ENCODE measurements at places on chromosomes 7 and 10.

GRCh38 chr10:95332666-95333249 lies 42.0 kb upstream of the PDLIM1 start:
- no peak for DNase-seq

GRCh38 chr7:67918158-67918557 lies 921.5 kb downstream of the TYW1 start:
- DNase-seq, result no peak

- no peak for DNase-seq
These were observed 103.1 kb downstream of the KLF6 start for GRCh38 chr10:3681642-3682554.

GRCh38 chr7:86947929-86948328 lies 111.5 kb downstream of the ELAPOR2 start:
- DNase-seq, result no peak

GRCh38 chr7:107889992-107890391 lies 991 bp upstream of the DLD start:
- DNase-seq, result no peak

DNA sequence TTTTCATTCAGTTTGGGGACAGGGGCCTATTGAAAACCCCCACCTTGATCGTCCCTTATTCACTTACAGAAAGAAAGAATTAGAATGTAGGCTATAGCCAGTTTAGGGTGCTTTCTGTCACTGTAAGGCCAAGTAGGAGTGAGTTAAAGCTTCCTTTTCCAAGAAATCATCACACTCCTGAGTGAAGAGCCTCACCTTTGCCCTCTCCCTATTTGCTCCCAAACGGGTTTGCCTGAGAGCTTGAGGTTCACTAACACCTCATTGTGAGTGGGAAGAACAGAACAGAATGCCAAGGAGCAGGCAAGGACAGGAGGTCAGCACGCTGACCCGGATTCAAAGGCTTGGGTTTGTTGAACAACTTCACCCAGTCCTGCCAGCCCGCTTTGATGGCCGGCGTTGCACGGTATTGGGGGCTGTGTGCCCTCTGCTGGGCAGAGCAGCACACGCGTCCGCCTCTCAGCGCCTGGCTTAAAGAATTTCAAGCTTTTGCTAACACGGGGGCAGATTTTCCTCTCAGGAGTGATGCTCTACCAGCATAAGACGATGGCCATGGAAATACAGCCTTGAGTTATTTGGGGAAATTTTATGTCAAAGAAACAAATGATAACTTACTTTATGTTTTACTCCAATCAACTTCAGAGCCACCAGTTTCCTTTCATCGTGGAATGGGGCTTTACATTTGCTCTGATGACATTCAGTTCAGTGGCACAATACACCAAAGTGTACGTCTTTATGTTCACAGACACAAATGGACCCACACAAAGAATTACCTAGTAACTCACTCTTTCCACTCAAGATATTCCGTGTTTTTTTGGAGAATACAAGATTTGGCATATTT lies 470.0 kb downstream of the SUGCT start:
- DNase-seq, result peak; percentile 6

DNA sequence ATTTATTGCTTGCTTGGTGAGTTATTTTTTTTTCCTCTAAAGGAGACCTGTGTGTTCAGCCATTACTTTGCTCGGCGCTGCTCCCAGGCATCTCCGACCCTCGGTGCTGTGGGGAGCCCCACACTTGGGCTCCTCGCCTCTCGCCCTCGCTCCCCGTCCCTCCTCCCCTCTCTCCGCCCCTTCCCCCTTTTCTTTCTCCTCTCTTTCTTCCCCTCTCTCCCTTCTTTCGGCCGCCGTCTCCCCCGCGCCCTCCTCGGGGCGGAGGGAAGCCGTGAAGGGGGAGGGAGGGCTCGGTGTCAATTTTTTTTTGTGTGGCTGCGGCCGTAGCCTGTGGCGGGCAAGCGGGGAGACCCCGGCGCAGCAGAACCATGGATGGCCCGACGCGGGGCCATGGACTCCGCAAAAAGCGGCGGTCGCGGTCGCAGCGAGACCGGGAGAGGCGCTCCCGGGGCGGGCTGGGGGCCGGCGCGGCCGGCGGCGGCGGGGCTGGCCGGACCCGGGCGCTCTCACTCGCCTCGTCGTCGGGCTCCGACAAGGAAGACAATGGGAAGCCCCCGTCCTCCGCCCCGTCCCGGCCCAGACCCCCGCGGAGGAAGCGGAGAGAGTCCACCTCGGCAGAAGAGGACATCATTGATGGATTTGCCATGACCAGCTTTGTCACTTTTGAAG lies 1.1 kb downstream of the AUTS2 start:
- peak; percentile 17 for DNase-seq

DNA sequence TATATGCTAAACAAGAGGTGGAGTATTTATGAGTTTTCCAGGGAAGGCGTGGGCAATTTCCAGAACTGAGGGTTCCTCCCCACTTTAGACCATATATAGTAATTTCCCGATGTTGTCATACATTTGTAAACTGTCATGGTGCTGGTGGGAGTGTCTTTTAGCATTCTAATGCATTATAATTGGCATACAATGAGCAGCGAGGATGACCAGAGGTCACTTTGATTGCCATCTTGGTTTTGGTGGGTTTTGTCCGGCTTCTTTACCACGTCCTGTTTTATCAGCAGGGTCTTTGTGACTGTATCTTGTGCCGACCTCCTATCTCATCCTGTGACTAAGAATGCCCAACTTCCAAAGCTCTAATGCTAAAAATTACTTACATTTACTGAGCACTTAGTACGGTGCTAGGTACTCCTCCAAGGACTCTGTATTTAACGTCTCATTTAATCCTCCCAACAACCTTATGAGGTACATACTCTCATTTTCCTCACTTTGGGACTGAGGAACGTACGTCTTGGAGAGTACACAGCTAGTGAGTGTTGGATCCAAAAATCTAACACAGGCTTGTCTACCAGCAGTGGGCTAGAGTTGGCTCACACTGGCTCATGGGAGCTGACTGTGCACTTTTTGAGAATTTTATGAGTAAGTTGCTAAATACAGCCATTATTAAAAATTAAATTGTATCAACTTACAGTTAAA lies 144.8 kb upstream of the NEBL start:
- DNase-seq, result no peak

- no peak for DNase-seq
These were observed 39.7 kb downstream of the JAKMIP3 start for GRCh38 chr10:132105302-132105995.

DNA sequence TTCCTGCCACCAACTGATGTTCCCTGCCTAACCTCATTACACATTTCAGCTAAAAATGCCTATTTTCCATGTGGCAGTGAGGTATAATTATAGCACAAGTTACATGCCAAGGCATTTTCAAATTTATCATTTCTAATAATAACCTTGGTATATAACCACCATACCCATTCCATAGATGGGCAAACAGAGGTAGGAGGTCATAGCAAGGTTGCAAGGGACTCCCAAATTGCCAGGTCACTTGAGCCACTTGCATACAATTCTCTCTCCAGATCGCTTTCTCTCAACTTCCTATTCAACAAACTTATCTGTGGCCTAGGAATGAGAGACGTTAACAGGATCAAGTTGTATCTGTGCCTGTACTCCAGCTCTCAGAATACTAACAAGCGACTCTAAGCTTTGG lies 108.3 kb downstream of the ATXN7L1 start:
- no peak for DNase-seq

DNA sequence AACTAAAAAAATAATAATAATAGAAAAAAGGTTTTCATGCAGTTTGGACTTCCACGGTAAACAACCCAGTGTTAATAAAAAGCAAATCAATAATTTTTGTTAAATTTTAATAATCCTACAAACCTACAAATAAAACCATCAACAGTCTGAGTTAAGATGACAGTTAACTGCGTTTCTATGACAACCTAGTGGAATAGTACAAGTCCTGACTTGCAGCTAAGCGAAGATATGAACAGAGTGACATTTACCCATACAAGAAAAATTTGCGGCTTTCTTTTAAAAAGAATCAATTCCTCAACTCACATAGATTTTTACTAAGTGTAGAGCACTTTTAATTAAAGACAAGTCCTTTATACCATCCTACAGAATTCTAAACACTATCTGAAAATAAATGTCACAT lies 35.6 kb downstream of the VPS41 start:
- no peak for DNase-seq

All from hippocampal formation (tissue), 2 donors.